ENCODE measurements at places on chromosomes 2 and 18.

DNA sequence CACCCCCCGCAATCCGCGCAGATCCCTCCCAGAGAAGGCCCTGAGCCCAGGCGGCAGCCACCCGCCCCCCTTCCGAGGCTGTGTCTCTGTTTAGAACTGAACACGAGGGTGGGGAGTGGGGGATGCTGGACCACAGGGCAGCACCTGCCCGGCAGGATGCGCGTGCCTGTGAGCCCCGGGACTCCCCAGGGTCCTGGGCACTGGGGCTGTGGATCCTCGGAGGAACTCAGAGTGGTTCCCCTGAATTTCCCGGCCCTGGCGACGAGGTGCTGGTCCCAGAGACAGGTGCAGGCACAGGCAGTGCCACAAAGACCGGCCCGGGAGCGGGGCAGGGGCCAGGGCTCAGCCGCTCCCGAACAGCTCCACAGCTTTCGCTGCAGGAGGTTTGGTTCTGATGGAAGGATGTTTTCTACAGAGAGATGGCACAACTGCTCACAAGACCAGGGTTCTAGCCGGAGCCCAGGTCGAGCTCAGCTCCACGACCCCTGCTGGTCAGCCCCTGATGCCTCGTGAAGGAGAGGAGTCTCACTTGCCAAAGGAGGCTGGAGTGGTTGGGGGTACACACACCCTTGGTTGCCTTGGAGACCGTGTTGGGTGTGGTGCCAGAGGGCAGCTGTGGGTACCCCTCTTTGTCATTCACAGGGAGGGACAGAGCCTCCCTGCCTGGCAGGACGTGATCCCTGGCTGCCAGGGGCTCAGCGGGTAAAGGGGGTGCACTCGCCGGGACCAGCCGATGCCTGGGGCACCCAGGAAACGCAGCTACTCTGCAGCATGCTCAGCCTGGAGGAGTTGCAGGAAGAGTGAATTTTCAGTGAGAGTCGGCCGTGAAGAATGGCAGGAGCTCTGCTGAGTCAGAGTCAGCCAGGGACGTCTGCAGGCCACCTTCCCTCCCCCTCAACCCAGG lies 4.4 kb upstream of the NEU4 start:
- DNase-seq = no peak

GRCh38 chr2:209845666-209846065 lies 74.0 kb downstream of the UNC80 start:
- no peak for DNase-seq

DNA sequence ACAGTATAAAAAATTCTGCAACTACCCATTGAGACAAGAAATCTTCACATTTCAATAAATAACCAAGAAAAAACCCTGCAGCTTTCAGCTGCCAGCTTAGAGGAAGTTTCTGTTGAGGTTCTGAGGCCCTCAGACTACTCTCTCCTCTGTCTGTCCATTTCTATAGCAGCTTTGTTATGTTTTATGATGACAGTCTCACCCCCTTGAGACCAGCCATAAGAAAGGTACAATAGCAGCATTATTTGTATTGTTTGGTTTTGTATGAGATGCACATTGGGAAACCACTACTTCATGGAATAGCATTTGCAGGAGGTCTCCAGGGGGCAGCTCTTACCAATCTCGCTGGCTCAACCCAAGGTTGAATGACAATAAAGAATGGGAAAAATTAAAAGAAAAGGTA lies 334.6 kb upstream of the VRK2 start:
- no peak for DNase-seq

DNA sequence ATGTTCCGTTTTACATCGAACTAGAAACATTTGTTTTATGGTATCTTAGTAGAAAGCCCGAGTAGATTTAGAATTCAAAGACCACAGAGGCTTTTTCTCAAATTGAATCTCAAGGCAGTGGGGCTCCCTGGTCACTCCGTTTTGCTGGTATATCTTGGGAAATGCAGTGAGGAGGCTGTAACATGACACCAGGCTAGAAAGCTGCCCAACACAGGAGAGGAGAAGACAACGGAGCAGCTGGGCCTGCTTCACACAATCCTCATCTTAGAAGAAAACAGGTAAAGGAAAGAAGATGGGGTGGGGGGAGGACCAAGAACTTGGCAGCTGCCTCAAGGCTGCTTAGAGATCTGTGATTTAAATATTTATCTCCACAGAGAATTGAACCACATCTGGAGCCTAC lies 38.3 kb upstream of the EPB41L3 start:
- DNase-seq = no peak

- no peak for DNase-seq
These were observed 709 bp downstream of the PTPN2 start for GRCh38 chr18:12883372-12883683.

DNA sequence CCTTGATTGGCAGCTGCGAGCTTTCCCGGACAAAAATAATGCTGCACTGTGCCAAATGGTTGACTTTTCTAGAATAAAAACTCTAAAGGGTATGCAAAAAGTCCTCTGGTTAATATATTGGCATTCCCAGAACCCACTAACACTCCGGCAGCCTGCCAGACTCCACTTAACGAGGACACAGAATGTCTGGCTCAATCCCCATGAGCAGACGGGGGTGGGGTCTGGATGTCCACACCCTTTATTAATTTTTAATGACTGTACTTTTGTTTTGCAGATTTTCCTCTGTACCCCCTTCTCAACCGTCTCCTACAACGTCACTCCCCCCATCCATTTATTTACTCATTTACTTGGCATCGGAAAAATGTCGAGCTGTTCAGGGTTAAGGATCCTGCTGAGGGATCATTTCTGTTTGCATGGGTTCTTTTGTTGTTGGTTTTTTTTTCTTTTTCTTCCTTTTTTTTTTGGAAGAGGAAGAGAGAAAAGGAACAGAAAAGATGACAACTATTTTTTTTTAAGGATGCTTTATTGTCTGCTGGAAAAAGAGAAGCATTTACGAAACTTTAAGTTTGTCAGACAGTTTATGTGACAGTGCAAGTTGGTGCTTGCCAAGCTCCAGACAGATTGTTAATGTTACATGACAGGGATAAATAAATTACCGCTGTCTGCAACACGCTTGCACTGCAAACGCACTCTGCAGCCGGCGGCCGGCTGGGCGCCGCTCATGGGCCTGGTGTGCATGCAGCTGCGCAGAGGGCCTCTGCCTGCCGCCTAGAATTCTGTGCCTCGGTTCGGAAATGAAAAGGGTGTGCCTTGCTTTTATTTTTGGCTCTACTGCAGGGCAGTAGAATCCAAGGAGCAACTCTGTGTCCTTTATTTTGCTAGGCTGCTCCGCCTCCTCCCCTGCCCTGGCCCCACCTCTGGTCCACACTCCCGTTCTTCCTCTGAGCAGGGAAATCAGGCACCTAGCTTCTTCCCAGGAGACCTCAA lies 3.6 kb downstream of the LDLRAD4 start:
- no peak for DNase-seq

DNA sequence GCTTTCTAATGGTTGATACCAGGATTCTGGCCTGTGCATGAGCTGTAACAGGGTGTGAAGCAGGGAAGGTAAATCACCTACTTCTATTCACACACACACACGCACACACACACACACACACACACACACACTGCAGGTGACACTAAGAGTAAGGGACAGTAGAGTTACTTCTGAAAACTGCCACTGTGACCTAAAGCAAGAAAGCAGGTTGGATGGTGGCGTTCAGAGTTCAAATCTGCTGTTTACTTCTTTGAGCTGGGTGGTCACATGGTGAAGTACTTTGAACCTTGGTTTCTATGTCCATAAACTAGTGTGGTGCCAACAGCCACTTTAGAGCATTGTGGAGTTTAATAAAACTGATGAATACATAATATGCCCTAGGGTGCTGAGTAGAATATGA lies 248.0 kb downstream of the PIEZO2 start:
- DNase-seq = no peak

- DNase-seq = no peak
These were observed 125.8 kb upstream of the MYO3B start for GRCh38 chr2:170052151-170052550.

GRCh38 chr18:12278215-12278671 lies 24.1 kb downstream of the CIDEA start:
- DNase-seq = no peak

Measured in stimulated activated CD4-positive, alpha-beta T cell treated with anti-CD3 and anti-CD28 coated beads, Interleukin-1b, Interleukin-23, amount 100 ng/mL, for 4 hours (primary cell).